Central memory CD8-positive, alpha-beta T cell (primary cell): ENCODE measurements at places on chromosomes 2 and 18.

DNA sequence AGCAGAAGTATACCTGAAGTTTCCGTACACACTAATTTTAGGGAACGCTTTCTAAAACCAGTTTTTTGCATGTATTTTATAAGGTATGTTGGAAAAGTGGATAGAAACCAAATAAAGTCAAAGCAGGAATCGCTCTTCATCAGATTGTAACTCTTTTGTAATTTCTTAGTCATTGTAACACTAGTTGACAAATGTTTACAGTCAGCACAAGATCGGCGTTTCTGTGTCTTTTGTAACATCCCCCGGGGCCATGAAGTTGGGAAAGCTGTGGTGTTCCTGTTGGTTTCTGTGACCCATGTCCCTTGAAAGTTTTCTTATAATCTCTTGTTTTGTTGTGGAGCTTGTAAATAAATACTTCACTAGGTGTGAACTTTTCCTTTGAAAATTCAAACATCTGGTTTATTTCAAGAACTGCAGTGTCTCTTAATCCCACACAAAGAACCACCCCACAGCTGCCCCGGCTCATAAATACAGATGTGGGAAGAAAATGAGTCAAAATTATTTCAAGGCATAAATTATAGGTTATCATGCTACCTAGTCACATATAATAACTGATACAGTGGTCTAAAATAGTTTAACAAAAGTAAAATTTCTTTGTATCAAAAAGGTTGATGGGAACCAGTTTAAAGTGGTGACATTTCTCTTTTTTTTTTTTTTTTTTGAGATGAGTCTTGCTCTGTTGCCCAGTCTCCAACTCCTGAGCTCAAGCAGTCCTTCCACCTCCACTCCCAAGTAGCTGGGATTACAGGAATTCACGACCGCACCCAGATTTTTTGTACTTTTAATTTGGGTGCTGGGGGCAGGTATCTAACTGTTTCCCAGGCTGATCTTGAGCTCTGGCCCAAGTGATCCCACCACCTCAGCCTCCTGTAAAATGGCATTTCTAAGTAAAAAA is 751 bp upstream of the NMI start:
- no peak for DNase-seq

DNA sequence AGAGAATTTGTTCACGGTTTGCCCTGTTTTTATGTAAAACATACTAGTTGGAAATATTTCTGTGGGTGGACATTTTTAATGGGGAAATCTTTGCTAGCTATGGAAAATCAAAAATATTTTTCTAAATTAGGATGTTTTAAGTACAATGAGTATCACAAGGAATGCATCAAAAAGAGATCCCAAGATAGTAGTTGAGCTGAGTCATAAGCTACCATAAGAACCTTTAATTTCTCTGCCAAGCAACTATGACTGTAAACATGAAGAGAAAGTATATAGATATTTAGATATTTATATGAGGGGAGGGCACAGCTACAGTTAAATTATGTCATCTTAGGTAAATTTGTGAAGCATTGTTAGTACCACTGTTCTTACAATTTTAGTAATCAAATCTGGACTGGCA is 646.2 kb downstream of the XIRP2 start:
- DNase-seq = no peak

DNA sequence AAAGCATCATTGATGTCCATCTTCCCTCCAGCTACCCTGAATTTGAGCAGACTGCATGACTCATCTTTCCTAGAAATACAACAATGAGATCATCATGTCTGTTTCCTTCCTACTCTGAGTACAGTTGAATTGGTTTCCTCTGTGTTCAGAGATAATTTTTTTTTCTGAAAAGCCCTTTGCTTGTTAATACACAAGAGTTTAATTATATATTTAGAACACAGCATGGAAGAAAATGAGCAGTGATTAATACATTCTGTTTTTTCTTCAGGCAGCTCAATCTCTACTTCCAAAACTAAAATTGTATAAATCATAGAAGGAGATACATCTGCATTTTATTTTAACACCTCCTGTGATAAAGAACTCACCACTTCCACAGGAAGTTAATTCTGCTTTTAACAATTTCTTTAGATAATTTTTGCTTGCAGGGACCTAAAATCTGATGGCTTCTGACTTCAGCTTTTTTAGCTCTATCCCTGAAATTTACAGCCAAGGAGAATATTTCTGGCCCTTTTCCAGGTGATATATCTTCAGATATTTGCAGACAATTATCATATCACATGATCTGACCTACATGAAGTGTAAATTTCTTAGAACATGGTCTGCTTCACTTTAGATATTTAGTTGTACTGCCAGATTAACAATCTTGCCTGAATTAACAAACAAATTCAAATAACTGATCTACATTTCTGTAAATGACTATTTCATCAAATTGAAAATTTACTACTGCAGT is 249.0 kb downstream of the TRIB2 start:
- no peak for DNase-seq

GRCh38 chr2:99975386-99975785 is 167.0 kb downstream of the AFF3 start:
- no peak for DNase-seq

GRCh38 chr18:38313831-38314230 is 748.2 kb upstream of the CELF4 start:
- DNase-seq = no peak

DNA sequence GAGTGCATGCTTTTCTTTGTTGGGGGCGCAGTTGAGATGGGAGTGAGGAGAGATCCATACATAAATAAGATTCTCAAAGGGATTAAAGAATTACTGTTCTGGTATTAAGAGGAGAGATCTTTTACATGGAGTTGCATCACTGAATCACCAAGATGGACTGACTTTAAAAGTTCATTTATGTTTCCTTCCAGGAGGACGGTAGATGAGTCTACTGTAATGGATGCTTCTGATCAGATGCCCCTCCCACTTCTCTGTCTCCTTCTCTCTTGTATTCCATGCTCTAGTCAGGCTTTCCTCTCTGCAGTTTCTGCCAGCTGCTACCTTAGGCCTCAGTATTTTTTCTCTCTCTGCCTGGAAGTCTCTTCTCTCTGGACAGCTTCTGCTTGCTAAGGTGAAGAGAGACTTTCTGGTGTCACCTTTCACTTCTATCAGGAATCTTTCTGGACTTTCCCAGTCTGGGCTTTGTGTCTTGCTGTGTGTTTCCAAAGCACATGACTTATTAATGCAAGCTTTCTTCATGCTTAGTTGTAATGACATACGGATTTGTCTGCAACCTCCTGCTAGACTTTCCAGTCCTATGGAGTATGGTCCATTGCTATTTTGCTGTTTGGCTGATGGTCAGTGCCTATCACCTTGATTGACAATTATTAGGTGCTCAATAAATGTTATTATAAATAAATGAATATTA is 23.6 kb downstream of the FAM171B start:
- DNase-seq = no peak
